Panc1 (cell line): ENCODE measurements at places on chromosomes 2 and 18. TPM values are rescaled to one million over a fixed set of nuclear protein-coding genes. Genes with fewer than 3 reads are reported as not detected.

The THUMPD2 gene
- total RNA-seq: 13.7 TPM

GRCh38 chr18:37219257-37219656, 346.3 kb downstream of the CELF4 start:
- no peaks in the 10 kb centered on the region for H3K36me3 ChIP-seq
- H3K27ac ChIP-seq: no peak overlapping the region
- H3K4me1 ChIP-seq: no peaks in the 10 kb centered on the region
- H3K27me3 ChIP-seq: no peaks in the 10 kb centered on the region
- no peak for DNase-seq
- no peak overlapping the region for H3K4me3 ChIP-seq

- no peak overlapping the region for H3K27ac ChIP-seq
- H3K36me3 ChIP-seq: no peaks in the 10 kb centered on the region
- DNase-seq: no peak
These were observed 608.1 kb upstream of the REG3G start for GRCh38 chr2:78417355-78417754.

GRCh38 chr18:78883501-78883900, 96.1 kb upstream of the SALL3 start:
- no peak overlapping the region for H3K27ac ChIP-seq
- no peaks in the 10 kb centered on the region for H3K4me1 ChIP-seq
- DNase-seq: no peak
- H3K4me3 ChIP-seq: no peak overlapping the region

DNA sequence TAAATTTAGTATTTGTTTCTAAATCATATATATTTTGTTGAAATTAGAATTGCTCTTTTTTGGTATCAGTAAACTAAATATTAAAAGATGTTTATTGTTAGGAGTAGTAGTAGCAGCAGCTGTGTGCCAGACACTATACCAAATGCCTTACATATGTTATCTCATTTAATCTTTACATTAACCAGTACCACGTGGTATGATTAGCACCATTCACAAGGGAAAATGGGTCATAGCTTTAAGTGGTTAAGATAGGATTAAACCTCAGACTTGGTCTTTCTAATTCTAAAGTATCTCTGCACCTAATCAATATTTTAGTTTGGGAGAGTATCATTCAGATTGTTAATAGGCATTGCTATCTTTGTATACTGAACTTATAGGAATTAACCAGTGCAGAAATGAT, 29.0 kb downstream of the PSMD14 start:
- H3K4me1 ChIP-seq: no peaks in the 10 kb centered on the region
- no peak overlapping the region for H3K27ac ChIP-seq
- no peaks in the 10 kb centered on the region for H3K27me3 ChIP-seq
- no peak for DNase-seq
- H3K4me3 ChIP-seq: no peak overlapping the region

GRCh38 chr2:157172866-157173578, 84.5 kb upstream of the GALNT5 start:
- H3K27ac ChIP-seq: no peak overlapping the region
- H3K4me3 ChIP-seq: no peak overlapping the region
- no peaks in the 10 kb centered on the region for H3K36me3 ChIP-seq
- no peaks in the 10 kb centered on the region for H3K4me1 ChIP-seq
- H3K27me3 ChIP-seq: no peaks in the 10 kb centered on the region

DNA sequence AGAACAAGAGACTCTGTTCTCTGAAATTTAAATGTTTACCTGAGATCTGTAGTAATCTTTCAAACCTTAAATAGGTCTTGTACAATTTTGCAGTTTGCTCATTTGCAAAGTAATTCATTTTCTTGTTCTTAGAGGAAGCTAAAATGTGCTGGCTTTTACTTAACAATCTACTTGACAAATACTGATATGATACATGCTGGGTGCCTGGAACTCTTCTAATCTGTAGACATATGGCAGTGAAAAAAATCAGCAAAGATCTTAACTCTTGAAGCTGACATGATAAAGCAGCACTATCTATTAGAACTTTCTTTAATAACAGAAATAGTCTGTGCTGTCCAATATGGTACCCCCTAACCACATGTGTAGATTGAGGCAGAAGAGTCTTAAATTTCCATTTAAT, 1352.8 kb upstream of the SLC39A10 start:
- no peak overlapping the region for H3K27ac ChIP-seq
- no peaks in the 10 kb centered on the region for H3K27me3 ChIP-seq
- H3K4me3 ChIP-seq: no peak overlapping the region
- no peaks in the 10 kb centered on the region for H3K4me1 ChIP-seq
- H3K36me3 ChIP-seq: no peaks in the 10 kb centered on the region
